ENCODE measurements at places on chromosomes 3 and 15.

DNA sequence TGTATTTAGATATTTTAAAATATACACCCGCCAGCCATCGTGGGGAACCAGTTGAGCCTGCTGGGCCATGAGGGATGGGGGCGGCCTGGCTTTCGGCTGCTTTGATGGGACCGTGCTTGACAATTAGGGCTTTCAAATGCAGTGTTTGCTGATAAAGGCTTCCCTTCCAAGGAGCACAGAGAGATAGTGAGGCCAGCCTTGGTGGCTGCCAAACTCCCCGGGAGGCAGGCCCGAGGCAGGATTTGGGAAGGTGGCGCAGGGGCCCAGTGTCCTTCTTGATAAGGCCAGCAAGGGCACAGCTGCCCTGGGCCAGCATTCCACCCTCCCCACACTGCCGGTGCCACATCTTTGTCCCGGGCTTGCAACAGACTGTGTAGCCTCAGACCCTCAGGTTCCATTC lies 75.6 kb downstream of the LINGO1 start:
- peaks cover 47% of the 10 kb centered on the region for H3K4me1 ChIP-seq
- H3K27me3 ChIP-seq = peaks cover 1% of the 10 kb centered on the region
- no peaks in the 10 kb centered on the region for H3K36me3 ChIP-seq

GRCh38 chr3:37072892-37073291 lies 79.6 kb downstream of the MLH1 start:
- DNase-seq = no peak
- peaks cover 11% of the 10 kb centered on the region for H3K4me1 ChIP-seq
- peak overlapping the region; percentile 71 for H3K27ac ChIP-seq
- no peak overlapping the region for H3K4me3 ChIP-seq
- peaks cover 30% of the 10 kb centered on the region for H3K36me3 ChIP-seq

DNA sequence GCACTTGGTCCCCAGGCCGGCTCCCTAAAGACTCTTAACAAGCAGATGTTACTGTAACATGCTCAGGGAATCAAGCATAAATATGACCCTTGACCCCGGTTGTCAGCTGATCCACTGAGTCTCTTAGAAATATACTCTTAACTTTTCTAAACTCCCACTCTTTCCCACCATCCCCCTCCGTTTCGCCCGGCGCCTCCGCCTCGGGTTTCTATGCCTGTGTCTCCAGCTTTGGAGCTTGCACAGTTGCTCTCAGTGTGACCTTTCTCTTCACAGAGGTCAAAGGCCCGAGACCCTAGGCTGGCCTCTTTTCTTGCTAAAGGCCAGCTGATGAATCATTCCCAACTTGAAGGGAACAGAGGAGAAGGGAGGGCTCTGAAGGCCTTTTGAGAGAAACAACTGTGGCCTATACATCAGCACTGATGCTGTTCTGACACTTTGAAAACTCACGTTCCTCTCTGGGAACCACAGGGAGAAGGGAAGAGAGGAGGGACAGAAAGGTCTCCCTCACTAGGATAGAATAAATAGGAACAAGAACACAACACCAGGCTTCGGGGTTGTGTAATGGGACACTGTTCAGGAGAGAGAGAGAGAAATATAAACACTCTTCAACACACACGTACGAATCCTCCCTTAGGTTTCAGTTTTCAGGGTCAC lies 484.5 kb upstream of the NR2F2 start:
- no peak for DNase-seq
- H3K36me3 ChIP-seq = no peaks in the 10 kb centered on the region
- H3K4me3 ChIP-seq = no peak overlapping the region
- H3K27me3 ChIP-seq = no peaks in the 10 kb centered on the region

DNA sequence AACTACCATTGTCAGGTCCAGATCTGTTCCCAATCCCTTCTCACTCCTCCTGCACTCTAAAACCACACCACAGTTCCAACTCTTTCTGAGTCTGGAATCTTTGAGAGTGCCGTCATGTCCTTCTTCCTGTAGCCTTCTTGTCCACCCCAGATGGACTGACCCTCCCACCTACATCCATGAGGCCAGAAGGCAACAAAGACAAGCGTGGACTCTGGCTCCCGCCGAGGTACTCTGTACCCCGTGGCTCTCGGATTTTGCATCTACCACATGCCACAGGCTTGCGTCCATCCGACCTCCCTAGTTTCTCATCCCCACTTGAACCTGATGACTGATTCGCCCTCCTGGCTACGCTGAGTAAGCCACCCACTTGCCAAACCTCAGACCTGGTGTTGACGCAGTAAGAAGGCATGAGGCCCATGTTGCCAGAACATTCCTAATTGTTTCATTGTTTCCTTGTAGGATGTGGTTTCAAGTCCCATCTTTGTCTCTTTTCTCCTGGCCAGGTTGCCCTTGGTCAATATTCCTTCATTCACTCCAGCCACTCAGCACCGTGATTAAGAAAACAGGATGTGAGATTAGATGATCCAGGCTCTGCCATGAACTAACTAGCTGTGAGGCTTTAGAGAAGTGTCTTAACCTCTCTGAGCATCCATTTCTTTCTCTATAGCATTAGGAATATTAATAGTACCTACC lies 1.1 kb upstream of the ZBTB38 start:
- H3K4me3 ChIP-seq = no peak overlapping the region
- no peaks in the 10 kb centered on the region for H3K27me3 ChIP-seq
- peaks cover 7% of the 10 kb centered on the region for H3K36me3 ChIP-seq
- DNase-seq = no peak

DNA sequence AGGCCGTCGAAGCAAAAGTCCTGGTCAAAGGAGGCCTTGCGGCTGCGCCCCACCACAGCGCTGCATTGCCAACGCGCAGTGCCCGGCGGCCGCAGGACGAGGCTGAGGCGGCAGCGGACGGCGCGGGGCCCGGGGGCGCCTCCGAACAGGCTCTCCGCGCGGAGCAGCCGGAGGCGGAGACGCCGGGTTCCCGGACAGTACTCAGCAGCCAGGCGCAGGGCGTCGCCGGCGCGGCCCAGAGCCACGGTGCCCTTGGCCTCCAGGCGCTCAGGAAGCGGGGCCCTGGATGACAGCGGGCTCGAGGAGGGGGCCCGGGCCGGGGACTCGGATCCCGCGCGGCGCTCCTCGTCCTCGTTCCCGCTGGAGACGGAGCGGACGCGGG lies 1.1 kb downstream of the C2CD4B start:
- DNase-seq = no peak
- no peaks in the 10 kb centered on the region for H3K36me3 ChIP-seq
- H3K4me1 ChIP-seq = peaks cover 11% of the 10 kb centered on the region
- peaks cover 87% of the 10 kb centered on the region for H3K27me3 ChIP-seq
- no peak overlapping the region for H3K4me3 ChIP-seq
- H3K27ac ChIP-seq = no peak overlapping the region

- no peak overlapping the region for H3K4me3 ChIP-seq
- no peak overlapping the region for H3K27ac ChIP-seq
- no peak for DNase-seq
Measured at GRCh38 chr3:134777341-134777740, 17.7 kb upstream of the EPHB1 start.

GRCh38 chr15:38872732-38873131 lies 308.1 kb upstream of the RASGRP1 start:
- DNase-seq = no peak
- peaks cover 6% of the 10 kb centered on the region for H3K4me1 ChIP-seq
- no peaks in the 10 kb centered on the region for H3K36me3 ChIP-seq
- no peak overlapping the region for H3K4me3 ChIP-seq
- no peaks in the 10 kb centered on the region for H3K27me3 ChIP-seq

- no peak for DNase-seq
- H3K4me3 ChIP-seq = no peak overlapping the region
- H3K4me1 ChIP-seq = peaks cover 5% of the 10 kb centered on the region
- no peaks in the 10 kb centered on the region for H3K27me3 ChIP-seq
- no peaks in the 10 kb centered on the region for H3K36me3 ChIP-seq
Measured at GRCh38 chr3:123337226-123337625, 111.7 kb downstream of the ADCY5 start.

- no peak overlapping the region for H3K27ac ChIP-seq
- no peaks in the 10 kb centered on the region for H3K27me3 ChIP-seq
- H3K36me3 ChIP-seq = no peaks in the 10 kb centered on the region
- H3K4me3 ChIP-seq = no peak overlapping the region
- H3K4me1 ChIP-seq = no peaks in the 10 kb centered on the region
Measured at GRCh38 chr15:79016527-79017170, 71.8 kb upstream of the CTSH start.

GRCh38 chr3:139447486-139447885 lies 28.8 kb downstream of the RBP2 start:
- no peak overlapping the region for H3K27ac ChIP-seq
- no peaks in the 10 kb centered on the region for H3K27me3 ChIP-seq
- DNase-seq = no peak
- H3K36me3 ChIP-seq = no peaks in the 10 kb centered on the region
- H3K4me1 ChIP-seq = no peaks in the 10 kb centered on the region
- no peak overlapping the region for H3K4me3 ChIP-seq

GRCh38 chr3:175355801-175356335 lies 496.7 kb downstream of the NAALADL2 start:
- H3K4me1 ChIP-seq = no peaks in the 10 kb centered on the region
- no peak overlapping the region for H3K4me3 ChIP-seq
- DNase-seq = no peak
- H3K36me3 ChIP-seq = peaks cover 1% of the 10 kb centered on the region
- H3K27me3 ChIP-seq = no peaks in the 10 kb centered on the region
- no peak overlapping the region for H3K27ac ChIP-seq

- peak overlapping the region; percentile 58 for H3K4me3 ChIP-seq
- no peaks in the 10 kb centered on the region for H3K36me3 ChIP-seq
- no peaks in the 10 kb centered on the region for H3K27me3 ChIP-seq
- H3K4me1 ChIP-seq = peaks cover 27% of the 10 kb centered on the region
- DNase-seq = no peak
Measured at GRCh38 chr15:34721157-34721801, 33.5 kb downstream of the GJD2 start.

GRCh38 chr15:37015035-37015434 lies 85.3 kb downstream of the MEIS2 start:
- no peaks in the 10 kb centered on the region for H3K27me3 ChIP-seq
- no peak for DNase-seq
- H3K36me3 ChIP-seq = peaks cover 21% of the 10 kb centered on the region

GRCh38 chr3:66298591-66298990 lies 77.8 kb downstream of the SLC25A26 start:
- H3K27ac ChIP-seq = peak overlapping the region; percentile 7
- H3K4me1 ChIP-seq = peaks cover 36% of the 10 kb centered on the region
- H3K4me3 ChIP-seq = no peak overlapping the region
- no peaks in the 10 kb centered on the region for H3K27me3 ChIP-seq
- no peaks in the 10 kb centered on the region for H3K36me3 ChIP-seq

DNA sequence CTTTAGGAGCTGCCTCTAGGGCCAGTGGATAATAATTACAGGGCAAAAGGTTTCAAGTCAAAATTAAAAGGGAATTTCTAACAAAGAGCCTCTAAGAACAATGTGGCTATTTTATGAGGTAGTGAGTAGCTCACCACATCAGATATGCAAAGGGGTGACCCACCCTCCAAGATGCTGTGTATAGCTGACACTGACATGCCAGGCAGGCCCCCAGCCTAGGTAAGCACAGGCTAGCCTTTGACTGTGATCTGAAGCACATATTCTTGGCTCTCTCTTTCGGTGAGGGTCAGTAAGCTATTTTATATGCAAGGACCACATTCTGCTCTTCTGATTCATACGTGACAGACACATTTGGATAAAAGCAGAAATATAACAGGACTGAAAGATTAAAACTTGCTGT lies 2.8 kb upstream of the THSD4 start:
- peaks cover 9% of the 10 kb centered on the region for H3K27me3 ChIP-seq
- H3K27ac ChIP-seq = no peak overlapping the region
- no peaks in the 10 kb centered on the region for H3K36me3 ChIP-seq
- no peak for DNase-seq
- H3K4me1 ChIP-seq = peaks cover 49% of the 10 kb centered on the region

GRCh38 chr15:40877694-40878093 lies 3.7 kb upstream of the RHOV start:
- no peaks in the 10 kb centered on the region for H3K36me3 ChIP-seq
- peaks cover 9% of the 10 kb centered on the region for H3K27me3 ChIP-seq
- peaks cover 6% of the 10 kb centered on the region for H3K4me1 ChIP-seq
- no peak for DNase-seq
- no peak overlapping the region for H3K4me3 ChIP-seq
- no peak overlapping the region for H3K27ac ChIP-seq

- peaks cover 6% of the 10 kb centered on the region for H3K27me3 ChIP-seq
- H3K27ac ChIP-seq = no peak overlapping the region
- DNase-seq = no peak
- H3K36me3 ChIP-seq = no peaks in the 10 kb centered on the region
- no peak overlapping the region for H3K4me3 ChIP-seq
- H3K4me1 ChIP-seq = peaks cover 17% of the 10 kb centered on the region
Measured at GRCh38 chr15:92672102-92672501, 16.5 kb upstream of the FAM174B start.

DNA sequence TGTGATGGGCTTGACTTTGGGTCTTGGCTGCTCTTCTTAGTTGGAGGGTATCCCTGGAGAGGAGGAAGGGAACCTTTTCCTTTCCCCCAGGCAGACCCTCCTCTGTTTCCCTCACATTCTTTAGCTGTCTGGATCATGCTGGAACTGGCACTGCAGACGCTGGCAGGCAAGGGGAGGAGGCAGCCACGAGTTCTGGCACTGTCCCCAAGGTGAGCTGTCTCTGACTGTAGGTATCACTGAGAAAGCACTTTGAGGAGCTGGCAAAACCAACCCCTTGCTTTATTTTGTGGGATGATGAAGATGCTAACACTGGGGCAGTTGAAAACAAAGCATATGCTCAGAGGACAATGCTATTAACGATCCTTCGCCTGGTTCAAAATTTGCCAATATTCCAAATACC lies 175.0 kb downstream of the SOX2 start:
- no peaks in the 10 kb centered on the region for H3K36me3 ChIP-seq
- H3K27ac ChIP-seq = no peak overlapping the region
- no peak overlapping the region for H3K4me3 ChIP-seq
- DNase-seq = no peak
- no peaks in the 10 kb centered on the region for H3K4me1 ChIP-seq
- H3K27me3 ChIP-seq = peaks cover 3% of the 10 kb centered on the region

- no peak for DNase-seq
- H3K36me3 ChIP-seq = peaks cover 41% of the 10 kb centered on the region
- H3K4me3 ChIP-seq = no peak overlapping the region
Measured at GRCh38 chr3:128155616-128156360, 2.5 kb downstream of the EEFSEC start.

DNA sequence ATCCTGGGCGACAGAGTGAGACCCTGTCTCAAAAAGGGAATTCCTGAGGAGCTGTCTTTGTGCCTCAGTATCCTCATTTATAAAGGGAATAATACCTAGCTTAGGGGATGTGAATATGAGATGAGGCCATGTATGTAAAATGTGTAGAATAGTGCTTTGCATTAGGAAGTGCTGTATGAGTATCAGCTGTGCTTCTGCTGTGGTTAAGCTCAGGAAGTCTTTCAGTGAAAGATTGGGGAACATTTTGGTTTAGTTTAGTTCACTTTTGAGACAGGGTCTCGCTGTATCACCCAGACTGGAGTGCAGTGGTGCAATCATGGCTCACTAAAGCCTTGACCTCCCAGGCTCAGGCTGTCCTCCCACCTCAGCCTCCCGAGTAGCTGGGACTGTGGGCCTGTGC lies 10.6 kb downstream of the THUMPD3 start:
- H3K4me3 ChIP-seq = no peak overlapping the region
- H3K27ac ChIP-seq = no peak overlapping the region
- H3K4me1 ChIP-seq = no peaks in the 10 kb centered on the region
- no peak for DNase-seq

DNA sequence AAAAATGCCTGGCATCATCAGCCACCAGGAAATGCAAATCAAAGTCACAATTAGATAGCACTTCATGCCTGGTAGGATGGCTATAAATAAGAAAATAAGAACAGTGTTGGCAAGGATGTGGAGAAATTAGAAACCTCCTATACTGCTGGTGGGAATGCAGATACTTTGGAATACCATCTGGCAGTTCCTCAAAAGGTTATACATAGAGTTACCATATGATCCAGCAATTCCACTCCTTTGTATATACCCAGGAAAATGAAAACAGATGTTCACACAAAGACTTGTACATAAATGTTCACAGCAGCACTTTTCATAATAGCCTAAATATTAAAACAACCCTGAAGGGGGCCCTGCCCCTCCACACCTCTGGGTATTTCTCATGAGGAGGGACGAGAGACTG lies 13.7 kb downstream of the ACSBG1 start:
- H3K36me3 ChIP-seq = no peaks in the 10 kb centered on the region
- no peak for DNase-seq
